ENCODE measurements at places on chromosomes 11 and 22.

DNA sequence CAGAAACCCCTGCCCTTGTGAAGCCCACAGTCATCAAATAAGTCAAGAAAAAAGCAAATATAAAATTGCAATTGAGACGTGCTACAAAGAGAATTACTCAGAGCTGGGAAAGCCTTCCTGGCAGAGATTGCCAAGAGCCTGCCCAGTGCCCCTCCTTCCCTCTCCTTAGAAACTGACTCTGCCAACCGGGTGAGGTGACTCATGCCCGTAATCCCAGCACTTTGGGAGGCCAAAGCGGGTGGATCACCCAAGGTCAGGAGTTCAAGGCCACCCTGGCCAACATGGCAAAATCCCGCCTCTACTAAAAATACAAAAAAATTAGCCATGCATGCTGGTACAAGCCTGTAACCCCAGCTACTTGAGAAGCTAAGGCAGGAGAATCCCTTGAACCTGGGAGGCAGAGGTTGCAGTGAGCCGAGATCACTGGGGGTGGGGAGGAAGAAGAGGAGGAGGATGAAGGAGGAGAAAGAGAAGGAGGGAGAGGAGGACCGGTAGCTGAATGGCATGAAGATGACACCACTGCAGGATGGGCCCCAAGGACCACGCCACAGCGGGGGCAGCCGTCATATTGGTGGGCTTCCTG, 76.1 kb upstream of the RTL6 start:
- DNase-seq = no peak

DNA sequence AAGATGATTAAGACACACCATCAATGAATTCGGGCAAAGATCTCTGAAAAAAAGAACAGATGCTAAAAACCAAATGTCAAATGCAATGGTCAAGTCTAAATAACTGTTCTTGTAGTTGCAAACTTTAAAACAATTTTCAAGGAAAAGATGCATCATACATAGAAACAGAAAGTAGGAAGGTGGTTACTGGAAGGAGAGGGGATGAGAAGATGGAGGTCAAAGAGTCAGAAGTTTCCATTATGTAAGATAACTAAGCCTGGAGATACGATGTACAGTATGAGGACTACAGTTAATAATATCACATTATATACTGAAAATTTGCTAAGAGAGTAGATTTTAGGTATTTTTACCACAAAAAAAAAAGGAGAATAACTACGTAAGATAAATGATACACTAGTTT, 27.1 kb downstream of the CWF19L2 start:
- no peak for DNase-seq

- no peak for DNase-seq
Measured at GRCh38 chr11:62497132-62497801, 49.3 kb downstream of the AHNAK start.

DNA sequence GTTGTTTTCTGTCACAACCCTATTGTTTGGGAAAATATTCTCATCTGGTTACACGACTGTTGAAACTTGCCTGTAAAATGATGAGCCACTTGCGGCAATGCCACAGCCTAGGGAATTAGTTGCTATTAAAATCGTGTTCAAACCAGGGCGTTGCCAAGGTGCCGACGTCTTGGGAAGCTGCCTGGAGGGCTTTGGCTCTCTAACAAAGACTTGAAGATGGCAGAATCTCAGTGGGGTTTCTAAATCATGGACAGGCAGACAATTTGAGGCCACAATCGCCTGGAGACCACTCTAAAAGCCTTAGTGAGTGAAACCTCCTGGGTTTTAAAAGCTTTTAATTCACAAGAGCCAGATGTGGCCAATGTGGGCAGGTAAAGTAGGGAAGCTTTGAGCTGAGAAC, 117.2 kb upstream of the BMAL1 start:
- no peak for DNase-seq

GRCh38 chr11:76265771-76266241, 59.5 kb upstream of the WNT11 start:
- DNase-seq = no peak

DNA sequence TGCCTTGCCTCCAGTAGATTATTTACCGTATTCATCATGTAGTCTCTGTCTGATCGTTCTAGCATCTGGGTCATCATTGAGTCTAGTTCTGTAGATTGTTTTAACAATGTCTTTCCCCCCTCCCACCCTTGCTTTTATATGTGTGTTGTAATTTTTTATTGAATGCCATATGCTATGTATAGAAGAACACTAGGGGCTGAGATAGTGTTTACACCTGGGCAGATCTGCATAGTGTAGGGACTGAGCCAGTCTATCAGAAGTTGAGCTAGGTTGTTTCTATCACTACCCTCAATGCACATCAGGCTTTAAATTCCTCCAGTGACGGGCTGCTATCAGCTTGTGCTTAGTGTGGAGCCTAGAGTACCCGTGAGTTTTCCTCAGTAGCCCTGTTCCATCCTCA, 61.6 kb downstream of the KREMEN1 start:
- DNase-seq = no peak

- peak; percentile 42 for DNase-seq
Measured at GRCh38 chr22:44620129-44620840, 81.7 kb upstream of the PRR5 start.

DNA sequence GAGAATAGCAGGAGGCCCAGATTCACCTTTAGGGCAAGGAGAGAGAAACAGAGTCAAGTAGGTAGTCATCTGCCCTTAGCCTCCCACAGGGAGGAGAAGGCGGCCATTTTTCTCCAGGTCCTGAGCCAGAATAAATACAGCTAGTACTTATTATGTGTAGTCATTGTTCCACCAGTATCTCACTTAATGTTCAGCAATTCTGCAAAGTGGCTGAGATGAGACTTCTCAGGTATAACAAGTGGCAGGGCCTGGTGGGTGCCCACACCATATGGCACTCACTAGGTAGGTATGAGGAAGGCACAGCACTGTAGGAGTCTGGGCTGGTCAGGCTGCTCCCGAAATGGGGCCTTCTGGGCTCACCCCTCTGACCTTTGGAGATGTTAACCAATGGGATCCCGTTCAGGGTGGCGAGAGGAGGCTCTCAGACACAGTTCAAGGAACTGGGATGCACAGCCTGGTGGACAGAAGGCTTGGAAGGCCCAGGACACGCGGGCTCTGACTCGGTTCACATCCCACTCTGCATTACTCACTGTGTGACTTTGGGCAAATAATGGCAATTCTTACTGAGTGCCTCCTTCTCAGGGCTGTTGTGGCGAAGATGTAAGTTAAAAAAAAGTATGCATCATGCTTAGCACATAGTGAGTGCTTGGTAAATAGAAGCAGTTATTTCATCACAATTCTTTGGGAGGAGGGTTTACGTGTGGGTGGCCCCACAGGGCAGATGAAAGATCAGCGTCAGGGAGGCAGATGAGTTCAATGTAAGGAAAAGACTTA, 25.1 kb downstream of the RTN4RL2 start:
- DNase-seq = no peak
